Stimulated activated CD4-positive, alpha-beta T cell treated with anti-CD3 and anti-CD28 coated beads, Interleukin-1b, Interleukin-23, amount 100 ng/mL, for 1 hour (primary cell): ENCODE measurements at places on chromosomes 7 and 10.

DNA sequence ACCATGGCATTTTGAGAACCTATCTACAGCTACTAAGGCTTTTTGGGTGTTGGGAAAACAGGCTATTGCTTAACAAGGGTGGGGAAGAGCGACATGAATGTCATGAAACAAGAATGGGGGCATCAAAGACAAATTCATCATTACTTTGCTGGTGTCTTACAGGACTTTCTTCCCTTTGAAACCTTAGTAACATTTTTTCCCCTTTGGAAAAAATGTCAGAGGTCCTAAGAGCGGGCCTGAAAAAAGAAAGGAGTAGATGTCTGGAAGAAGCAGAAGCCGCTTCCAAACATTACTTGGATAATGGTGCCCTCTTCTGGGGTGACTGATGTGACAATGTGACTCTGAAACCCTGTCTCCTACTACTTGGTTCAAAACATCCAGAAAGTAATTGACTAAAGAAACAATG, 3.8 kb upstream of the DDX50 start:
- DNase-seq, result no peak

- DNase-seq, result no peak
These were observed 10.8 kb upstream of the CLDN4 start for GRCh38 chr7:73820013-73820412.

DNA sequence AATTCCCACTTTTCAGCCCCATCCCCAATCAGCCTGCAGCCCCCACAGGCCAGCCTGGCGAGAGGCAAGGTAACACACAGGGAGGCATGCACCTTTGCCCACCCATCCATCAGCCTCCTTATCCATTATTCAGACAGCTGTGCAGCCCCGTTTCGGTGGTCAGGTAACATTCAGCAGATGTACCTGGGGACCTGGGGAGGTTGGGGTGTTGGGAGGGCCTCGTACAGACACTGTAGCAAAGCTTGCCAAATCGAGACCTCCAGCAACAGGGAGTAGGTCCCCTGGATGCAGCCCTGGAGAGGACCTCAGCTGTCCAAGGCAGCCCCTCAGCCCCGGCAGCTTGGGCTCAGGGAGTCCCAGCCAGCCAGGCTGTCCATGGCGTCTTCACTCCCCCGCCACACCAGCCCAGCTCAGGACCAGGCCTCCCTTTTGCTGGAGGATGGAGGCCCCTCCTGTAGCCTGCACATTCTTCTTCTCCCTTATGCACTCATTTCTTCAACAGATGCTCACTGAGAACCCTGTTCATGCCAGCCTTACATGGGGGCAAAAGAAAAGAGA, 8.5 kb upstream of the DRGX start:
- DNase-seq, result no peak

GRCh38 chr10:108852211-108852610, 1071.1 kb downstream of the XPNPEP1 start:
- no peak for DNase-seq

DNA sequence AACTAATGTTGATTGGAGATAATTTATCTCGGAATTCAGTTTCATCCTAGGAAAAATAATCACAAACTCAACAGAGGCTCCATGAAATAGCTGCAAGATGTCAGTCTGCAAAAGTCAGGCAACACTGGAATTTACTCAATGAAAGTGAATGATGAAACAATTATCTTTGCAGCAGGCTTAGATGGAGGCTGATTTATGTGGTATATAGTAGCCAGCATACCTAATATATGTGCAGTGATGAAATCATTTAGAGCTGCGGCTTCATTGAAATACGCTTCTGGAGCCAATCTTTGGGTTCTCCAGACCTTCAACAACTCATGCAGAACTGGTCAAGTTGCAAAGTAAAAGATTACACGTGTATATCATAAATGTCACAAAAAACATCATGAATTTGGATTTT, 113.3 kb downstream of the ITGA8 start:
- DNase-seq, result no peak

GRCh38 chr10:98713586-98713985, 266.9 kb upstream of the HPS1 start:
- DNase-seq, result no peak

- no peak for DNase-seq
These were observed 12.5 kb upstream of the PFKP start for GRCh38 chr10:3054851-3055199.

DNA sequence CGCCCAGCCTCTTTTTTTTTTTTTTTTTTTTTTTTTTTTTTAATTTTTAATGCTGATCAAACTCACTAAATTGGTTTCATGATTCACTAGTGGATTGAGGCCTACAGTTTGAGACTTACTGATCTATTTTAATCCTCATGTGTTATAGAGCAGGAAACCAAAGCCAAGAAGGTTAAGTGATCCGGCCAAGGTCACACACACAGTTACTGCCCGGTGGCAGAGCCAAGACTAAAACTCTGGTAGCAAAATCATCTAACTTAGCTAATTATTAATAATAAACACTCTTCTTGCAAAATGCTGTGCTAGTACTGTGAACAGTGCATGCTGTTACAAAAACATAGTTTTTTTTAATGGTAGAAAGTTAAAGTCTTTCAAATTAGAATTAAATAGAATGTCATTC, 188.3 kb upstream of the NFE2L3 start:
- no peak for DNase-seq

DNA sequence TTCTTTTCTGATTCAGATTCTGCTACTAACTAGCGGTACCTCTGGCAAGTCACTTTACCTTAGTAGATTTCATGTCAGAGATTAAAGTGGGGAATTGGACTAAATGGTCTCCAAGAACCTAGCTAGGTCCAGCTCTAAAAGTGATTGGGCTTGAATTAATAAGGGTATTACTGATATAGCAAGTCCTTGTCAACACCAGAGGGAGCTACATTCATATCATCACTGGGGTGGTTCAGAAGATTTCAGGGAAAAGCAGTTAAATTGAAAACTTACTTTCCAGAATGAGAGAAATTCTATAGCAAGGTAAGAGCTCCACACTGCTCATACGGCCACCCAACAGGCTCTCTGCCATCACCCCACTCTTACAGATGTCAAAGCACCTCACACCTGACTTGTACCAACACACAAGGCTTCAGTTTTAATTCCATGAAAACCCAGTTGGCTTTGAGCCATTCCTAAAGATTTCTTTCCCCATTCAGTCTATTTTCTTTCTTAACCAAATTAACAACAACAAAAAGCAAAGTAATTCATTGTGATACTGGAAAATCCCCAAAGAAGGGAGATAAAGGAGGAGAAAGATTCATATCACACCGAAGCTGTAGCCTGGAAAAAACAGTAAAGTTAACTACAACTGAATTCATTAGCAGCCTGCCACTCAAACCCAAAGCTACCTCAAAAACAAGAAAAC, 38.0 kb upstream of the SPOCK2 start:
- no peak for DNase-seq

GRCh38 chr10:4485636-4486035, 340.4 kb upstream of the AKR1E2 start:
- no peak for DNase-seq

DNA sequence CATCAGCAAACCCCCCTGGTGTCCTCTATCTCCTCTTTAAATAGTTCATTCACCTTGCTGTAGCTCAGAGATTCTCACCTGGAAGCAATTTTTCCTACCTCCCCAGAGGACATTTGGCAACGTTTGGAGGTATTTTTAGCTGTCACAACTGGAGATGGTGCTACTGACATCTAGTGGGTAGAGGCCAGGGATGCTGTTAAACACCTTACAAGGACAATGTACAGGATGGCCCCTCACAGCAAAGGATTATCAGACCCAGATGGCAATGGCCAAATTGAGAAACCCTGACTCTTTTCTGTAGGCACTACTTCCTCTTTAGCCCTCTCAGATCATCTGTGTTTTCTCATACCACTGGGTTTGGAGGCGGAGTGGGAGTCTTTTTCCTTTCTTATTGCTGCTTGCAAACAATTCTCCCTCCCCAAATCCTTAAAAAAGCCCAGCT, 13.2 kb upstream of the TRA2A start:
- DNase-seq, result no peak

DNA sequence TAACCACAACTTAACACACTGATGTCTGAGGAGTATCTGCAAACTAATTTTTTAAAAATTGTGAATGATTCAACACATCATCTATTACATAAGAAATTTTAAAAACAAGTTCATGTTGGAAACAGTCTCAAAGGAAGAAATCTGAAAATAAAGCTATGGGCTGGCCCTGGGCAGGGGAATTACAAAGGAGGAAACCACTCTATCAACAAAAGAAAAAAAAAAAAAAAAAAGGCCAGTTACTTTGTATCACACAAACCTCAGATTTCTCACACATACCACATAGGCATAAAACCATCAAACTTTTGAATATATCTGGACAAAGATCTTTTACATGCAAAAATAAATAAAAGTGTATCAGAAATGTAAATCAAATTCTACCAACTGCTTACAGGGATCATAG, 20.8 kb downstream of the TIAL1 start:
- no peak for DNase-seq

GRCh38 chr10:1240341-1240775, 184.2 kb downstream of the WDR37 start:
- no peak for DNase-seq

- DNase-seq, result no peak
These were observed 576.4 kb downstream of the GRID1 start for GRCh38 chr10:85789982-85790789.

- no peak for DNase-seq
These were observed 53.0 kb upstream of the DRGX start for GRCh38 chr10:49448924-49449323.

GRCh38 chr7:91029688-91030087, 234.5 kb upstream of the FZD1 start:
- DNase-seq, result no peak
